ENCODE measurements at places on chromosomes 5 and 9.
A peak's percentile ranks its signal among the peaks of the same experiment; 100 is the strongest.

- no peak for DNase-seq
Observed at GRCh38 chr5:54852007-54852406, 133.4 kb downstream of the ESM1 start.

- no peak for DNase-seq
Observed at GRCh38 chr9:88957526-88957925, 33.7 kb upstream of the S1PR3 start.

DNA sequence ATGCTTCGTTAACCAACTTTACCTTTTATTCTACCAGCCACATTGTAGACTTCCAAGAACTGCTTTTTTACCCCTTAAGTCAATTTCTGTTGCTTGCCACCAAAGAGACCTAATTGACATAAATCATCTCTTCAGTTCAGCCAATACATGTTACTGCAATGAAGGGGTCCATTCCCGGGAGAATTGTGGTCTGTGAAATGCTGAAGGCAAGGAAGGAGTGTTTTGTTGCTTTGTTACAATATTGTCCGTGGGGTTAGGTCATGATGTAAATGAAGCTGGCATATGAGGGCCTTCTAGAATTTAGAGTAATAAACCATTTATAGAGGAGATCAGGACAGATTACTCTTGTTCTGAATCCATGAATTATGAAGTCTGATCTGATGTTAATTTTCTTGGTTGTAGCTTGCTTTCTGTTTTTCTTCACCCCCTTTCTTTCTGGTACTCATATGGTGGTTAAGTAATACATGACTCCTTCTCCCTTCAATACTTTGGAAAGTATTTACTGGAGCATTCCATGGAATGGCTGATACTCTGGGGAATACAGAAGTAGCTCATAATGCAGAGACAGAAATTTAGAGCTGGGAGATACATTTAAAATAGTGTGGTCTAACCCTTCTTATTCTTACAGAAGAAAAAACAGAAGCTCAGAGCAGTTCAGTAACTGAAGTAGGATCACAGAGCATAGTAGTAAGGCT, 297.0 kb upstream of the CLINT1 start:
- no peak for DNase-seq

- no peak for DNase-seq
Observed at GRCh38 chr5:124880903-124881697, 134.7 kb upstream of the ZNF608 start.

GRCh38 chr5:81820318-81820636, 69.4 kb upstream of the SSBP2 start:
- no peak for DNase-seq

- DNase-seq: no peak
Observed at GRCh38 chr9:113808391-113809358, 67.4 kb upstream of the ZNF618 start.

DNA sequence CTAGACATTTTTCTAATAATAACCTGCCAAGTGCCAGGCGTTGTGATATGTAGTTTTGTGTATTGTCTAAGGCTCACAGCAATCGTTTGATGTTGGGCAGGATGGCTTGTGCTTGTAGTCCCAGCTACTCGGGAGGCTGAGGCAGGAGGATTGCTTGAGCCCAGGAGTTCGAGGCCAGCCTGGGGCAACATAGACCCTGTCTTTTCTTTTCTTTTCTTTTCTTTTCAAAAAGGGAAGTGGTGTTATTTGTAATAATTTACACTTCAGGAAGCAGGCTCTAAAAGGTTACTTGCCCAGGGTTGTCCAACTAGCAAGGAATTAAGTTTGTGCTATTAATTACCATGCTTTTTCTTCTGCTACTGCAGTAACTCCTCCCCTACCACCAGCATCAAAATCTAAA, 3.2 kb downstream of the ZNF131 start:
- DNase-seq: no peak

DNA sequence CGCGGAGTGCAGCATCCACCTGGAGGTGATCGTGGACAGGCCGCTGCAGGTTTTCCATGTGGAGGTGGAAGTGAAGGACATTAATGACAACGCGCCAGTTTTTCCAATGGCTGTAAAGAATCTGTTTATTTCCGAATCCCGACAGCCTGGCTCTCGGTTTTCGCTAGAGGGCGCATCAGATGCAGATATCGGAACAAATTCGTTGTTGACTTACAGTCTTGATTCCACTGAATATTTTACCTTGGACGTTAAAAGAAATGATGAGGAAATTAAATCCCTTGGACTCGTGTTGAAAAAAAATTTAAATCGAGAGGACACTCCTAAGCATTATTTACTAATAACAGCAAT, 611 bp downstream of the PCDHA3 start:
- DNase-seq: no peak

DNA sequence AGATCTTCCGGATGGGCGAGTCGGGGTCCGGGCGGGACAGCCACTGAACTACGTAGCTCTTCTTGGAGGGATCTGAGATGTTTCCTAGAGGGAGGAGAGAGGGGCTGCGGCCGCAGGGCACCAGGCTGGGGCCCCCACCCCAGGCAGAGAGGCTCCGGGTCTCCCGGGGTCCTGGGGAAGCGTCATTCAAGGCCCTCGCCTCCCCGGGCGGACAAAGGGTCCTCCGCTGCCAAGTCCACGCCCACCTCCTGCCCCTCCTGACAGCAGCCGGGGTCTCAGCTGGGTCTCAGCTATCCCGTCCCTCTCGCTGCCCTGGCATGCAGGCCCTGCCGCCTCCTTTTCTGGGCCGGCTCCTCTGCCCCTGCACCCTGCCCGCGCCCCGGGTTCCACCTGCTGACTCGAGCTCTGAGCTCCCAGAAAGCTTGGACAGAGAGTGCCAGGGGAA, 61.5 kb downstream of the ZNF354C start:
- DNase-seq: no peak

- DNase-seq: no peak
Observed at GRCh38 chr5:150530423-150530822, 22.5 kb downstream of the NDST1 start.

DNA sequence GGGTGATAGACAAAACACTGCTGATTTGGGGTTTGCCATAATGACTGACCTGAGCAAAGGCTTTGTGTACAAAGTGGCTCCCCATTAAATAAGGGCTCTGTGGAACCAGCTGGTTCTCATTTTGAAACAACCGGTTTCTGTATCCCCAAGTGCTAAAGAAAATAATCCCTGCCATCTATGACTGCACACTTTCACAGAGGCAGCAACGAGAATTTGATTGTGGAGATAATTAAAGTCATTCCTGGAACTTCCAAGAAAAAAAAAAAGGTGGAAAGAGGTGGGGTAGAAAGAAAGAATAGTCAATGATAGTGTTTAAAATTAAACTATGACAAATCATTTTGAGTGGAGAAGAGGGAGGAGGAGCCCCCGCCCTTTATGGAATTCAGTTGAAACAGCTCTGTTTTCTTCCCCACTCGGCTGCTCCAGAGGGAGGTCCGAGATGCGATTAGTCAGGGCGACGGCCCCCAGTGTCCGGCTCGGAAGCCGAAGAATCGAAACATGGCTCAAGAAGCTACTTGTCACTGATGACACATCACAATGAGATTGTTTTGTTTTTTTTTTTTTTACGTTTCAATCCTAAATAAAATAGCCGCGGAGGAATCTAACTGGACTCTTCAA, 38.4 kb downstream of the EBF1 start:
- no peak for DNase-seq

- DNase-seq: no peak
Observed at GRCh38 chr5:142235050-142235797, 89.6 kb downstream of the SPRY4 start.

GRCh38 chr9:136925414-136926153, 19.0 kb downstream of the FBXW5 start:
- DNase-seq: no peak

DNA sequence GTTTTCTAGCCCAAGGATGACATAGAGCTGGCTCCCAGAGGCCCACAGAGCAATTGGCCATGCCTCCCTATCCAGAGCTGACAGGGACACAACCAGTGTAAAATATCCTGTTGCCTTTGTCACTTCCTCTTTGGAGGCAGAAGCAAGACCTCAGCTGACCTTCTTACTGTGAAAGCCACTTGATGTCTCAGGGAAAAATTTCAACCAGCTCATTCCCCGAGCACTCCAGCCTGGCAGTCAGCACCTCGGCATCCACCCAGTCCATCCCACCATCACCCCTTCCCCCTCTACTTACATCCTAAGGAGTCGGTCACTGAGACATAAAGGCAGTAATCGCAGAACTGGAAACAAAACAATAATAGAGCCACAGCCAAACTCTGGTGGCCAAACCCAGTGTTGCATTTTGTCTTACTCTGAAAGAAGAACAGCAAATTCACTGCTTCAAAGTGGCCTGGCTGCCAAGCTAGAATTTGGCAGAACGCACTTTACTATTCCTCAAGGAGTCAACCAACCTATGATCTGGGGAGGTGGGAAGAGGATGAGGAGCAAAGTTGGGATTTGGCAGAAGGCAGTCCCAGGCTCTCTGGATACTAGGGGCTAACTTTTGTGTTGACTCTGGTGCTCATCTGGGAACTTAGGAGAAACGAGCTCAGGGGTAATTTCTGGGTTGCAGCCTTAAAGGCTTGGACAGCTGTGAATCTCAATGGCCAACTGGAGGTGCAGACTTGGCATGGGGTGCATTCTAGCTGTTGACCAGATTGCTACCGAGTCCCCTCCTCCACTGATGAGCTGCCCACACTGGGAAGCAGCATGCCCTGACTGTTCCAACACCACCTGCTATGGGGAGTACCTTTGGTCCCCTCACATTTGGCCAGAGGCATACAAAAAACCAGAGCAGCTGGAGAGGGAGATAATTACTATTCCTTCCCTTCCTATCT, 13.6 kb downstream of the NIPAL4 start:
- no peak for DNase-seq

DNA sequence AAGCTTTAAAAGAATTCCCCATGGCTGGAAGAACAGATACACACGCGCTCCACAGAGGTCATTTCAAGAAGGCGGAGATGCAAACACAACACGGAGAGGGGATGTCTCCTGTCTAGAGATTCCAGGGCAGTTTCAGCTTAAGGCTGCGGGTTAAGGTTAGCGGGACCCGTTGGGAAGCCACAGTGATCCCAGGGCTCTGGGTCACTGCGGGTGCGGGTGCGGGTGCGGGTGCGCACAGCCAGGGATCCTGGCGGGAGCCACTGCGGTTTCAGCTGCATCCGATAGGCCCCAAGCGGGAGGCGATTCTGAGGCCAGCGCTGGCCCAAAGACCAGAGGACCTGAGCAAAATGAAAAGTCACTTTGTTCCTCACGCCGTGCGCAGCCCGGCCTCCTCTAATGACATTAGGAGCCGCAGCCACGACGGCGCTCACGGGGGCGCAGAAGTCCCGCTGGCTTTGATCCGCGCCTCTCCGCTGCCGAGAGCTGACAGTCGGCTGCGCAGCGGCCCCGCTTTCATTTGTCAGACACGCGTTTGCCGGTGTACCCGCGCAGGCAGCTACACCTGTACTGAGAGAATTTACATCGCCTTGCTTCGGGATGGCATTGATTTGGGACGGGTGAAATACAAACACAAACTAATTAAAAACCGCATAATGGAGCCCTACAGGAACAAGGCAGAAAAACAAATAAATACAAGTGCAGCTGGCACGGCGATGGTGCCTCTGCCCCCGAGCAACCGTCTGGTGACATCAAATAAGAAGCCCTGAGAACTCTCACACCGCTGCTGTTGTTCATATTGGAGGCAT, 5.3 kb upstream of the IRX1 start:
- no peak for DNase-seq

DNA sequence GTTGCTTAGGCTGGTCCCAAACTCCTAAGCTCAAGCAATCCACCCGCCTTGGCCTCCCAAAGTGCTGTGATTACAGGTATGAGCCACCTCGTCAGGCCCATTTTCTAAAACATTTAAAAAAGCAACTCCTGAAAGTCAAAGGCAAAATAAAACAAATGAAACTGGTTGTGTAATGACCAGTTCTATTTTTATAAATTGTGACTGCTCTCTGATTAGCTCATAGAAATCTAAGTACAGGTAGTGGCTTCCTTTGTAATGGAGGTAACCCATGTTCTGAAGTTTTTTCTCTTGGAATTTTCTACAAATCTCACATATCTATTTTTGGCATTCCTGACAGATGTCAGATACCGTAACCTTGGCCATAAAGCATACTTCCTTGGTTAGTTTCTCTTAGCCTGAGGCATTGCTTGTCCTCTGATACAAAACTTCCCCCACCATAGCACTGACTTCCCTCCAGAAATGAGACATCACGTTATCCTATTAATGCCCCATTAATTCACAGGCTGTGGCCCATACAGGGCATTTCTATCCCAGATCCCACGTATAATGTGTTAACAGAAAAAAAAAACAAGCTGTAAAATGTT, 14.1 kb upstream of the AK3 start:
- no peak for DNase-seq

GRCh38 chr9:116483622-116484491, 203.2 kb upstream of the TRIM32 start:
- DNase-seq: no peak

GRCh38 chr5:53515988-53516387, 35.6 kb downstream of the FST start:
- no peak for DNase-seq

DNA sequence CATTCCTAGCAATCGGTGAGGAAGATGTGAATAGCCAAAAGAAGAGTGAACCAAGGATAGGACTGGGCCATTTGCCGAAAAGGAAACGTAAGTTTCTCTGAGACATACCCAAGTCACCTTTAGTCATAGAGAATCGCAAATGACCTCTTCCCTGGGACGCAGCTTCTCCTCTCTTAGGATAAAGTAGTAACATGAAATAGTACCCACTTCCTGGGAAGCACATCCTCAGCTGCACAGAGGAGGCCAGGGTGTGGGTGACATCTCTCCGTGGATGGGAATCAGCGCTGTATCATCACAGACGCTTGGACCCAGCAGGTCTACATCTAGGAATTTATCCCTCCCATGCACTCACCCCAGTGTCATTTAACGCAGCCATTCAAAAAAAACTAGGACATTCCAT, 120.9 kb upstream of the PHYKPL start:
- DNase-seq: no peak

- DNase-seq: peak; percentile 26
Observed at GRCh38 chr5:139710319-139711066, 62.3 kb downstream of the CXXC5 start.

GRCh38 chr5:72673623-72674022, 142.8 kb upstream of the TNPO1 start:
- DNase-seq: no peak

GRCh38 chr5:56286015-56286884, 53.1 kb upstream of the ANKRD55 start:
- no peak for DNase-seq

DNA sequence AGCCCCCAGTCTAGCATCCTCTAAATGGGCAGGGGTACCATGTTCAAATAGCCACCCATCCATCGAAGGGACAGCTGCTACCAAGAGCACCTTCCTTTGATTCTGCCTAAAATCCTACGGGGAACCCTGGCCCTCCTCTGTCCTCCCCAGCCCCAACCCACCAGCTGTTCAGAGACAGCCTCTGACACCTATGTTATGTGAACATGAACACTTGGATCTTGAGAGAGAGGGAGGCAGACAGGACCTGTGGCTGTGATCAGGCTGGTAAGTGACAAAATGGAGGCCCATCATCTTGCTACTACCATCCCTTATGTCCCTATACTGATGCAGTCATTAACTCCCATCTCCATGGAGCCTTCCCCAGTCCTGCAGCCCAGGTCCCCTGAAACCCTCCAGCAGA, 8.2 kb downstream of the SLC23A1 start:
- DNase-seq: no peak

- no peak for DNase-seq
Observed at GRCh38 chr5:72402959-72403628, 82.9 kb downstream of the PTCD2 start.

Data from stimulated activated CD4-positive, alpha-beta T cell treated with anti-CD3 and anti-CD28 coated beads, Interleukin-12 subunit alpha, Interleukin-12 subunit beta, amount 100 ng/mL, for 48 hours (primary cell).